ENCODE measurements at places on chromosomes 1 and 21. TPM values are rescaled to one million over a fixed set of nuclear protein-coding genes. Genes with fewer than 3 reads are reported as not detected.
A peak's percentile ranks its signal among the peaks of the same experiment; 100 is the strongest.

DNA sequence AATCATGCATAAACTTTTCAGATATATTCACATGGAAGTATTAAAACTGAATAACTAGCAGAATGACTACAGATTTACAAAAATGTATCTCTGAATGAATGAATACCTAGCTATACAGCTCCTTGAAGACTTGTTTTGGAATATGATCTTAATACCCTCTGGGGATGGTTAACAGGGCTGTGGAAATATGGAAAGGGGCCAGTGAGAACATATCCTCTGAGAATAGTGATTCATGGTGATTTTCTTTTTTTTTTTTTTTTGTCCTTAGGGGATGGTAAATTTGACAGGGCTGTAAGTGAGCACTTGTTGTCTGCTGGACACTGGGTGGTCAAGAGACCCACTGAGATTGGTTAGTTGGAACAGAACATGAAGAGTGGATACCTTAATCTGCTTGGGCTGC is 80.7 kb upstream of the HP1BP3 start:
- no peak for DNase-seq

DNA sequence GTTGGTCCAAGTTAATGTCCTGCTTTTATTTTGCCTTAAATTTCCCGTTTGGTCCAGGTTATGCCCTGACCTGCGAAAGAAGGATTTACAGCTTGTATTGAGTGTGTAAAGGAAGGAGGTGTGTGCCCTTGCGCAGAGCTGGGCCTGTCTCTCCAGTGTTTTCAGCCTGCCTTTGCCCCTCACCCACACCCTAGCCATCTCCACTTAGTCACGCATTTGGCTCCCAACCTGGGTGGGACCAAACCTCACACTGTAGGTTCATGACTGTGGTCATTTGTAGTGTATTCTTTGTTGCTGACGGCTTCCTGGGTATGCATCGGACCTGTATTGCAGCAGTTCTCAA is 572 bp upstream of the SRSF10 start:
- DNase-seq: no peak

DNA sequence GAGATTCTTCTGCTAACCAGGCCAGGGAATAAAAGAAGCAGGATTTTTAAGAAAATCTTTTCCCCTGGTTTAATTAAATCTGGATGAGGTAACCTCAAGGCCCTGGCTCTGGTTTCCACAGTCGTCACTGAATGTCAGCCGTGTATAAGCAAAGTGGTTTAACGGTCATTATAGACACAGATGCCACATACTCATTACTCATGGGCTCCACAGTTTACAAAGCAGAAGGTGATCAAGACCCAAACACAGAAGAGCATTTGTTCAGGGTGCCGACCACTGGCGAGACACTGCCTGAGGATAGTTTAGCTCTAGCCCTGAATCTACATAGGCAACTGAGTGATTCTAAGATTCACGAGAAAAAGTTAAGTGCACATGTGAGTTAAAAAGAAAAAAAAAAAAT is 27.8 kb upstream of the RAP1GAP start:
- no peak for DNase-seq

GRCh38 chr1:52814465-52814864 is 28.1 kb upstream of the ZYG11A start:
- no peak for DNase-seq

DNA sequence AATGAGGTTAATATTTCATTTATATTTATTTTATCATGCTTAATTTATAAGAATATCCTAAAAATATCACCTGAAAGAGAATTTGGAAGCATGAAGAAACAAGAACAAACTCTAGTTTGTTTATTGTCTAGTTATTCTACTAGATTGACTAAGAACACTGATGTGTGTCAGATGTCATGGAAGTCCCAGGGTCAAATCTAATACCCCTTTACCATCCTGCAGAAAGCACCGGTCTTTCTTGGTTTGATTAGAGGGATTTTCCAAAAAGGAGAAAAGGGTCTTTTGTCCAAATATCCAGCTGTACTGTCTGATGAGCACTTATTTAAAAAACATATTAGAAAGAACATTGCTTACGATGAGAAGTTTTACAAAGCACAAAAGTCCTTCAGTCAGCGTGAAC is 20.7 kb upstream of the CR2 start:
- DNase-seq: no peak

DNA sequence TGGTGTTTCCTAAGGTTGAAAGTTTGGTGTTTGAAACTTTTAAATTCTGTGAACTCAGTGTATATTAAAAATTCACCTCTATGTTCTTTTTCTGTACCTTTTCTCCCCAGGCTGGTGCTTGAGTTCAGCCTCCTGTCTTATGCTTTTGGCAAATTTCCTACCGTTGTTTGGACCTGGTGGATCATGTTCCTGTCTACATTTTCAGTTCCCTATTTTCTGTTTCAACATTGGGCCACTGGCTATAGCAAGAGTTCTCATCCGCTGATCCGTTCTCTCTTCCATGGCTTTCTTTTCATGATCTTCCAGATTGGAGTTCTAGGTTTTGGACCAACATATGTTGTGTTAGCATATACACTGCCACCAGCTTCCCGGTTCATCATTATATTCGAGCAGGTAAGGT is 24.9 kb upstream of the AXDND1 start:
- DNase-seq: no peak

DNA sequence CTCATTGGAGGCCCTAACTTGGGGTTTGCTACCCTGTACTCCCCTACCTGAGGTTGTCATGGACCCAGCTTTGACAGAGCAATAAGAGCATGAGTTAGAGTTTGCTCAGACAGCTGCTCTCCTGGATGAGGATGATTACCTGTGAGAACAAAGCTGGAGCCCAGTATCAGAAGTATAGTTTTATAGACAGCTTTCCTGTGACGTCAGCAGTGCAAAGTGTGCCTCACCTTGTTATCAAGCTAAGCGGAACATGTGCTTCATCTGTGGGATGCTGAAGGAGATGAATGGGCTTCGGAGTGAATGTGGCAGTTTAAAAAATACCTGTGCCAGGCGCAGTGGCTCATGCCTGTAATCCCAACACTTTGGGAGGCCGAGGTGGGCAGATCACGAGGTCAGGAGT is 5.4 kb upstream of the WDR47 start:
- DNase-seq: no peak

GRCh38 chr1:39979654-39980053 is 24.7 kb downstream of the MFSD2A start:
- DNase-seq: no peak

GRCh38 chr21:33871171-33871570 is 44.4 kb downstream of the ATP5PO start:
- no peak for DNase-seq

DNA sequence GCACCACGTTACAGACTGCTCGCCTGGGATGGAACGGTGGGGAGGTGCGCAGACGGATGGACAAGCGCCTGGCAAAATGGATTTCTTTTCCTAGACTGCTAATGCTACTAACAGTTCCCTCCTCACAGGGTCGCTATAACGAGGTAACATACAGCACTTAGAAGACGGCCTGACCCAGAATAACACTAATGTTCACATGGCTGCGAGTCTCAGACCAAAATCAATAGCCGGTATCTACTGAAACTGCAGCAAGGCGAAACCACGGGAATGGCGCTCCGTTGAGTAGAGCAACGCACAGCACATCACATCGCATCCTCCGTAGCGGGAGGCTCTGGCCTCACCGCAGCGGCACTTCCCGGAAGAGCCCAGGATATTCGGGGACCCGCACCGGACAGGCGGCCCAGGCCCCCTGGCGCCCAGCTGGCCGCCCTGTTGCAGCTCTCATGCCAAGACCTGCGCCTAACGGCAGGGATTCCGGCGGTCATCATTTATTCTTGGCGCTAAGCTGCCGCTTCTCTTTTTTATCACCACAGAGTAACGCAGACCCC is 46.6 kb downstream of the VPS26C start:
- DNase-seq: peak; percentile 32

GRCh38 chr1:81032374-81032773 is 768.4 kb upstream of the ADGRL2 start:
- DNase-seq: no peak

DNA sequence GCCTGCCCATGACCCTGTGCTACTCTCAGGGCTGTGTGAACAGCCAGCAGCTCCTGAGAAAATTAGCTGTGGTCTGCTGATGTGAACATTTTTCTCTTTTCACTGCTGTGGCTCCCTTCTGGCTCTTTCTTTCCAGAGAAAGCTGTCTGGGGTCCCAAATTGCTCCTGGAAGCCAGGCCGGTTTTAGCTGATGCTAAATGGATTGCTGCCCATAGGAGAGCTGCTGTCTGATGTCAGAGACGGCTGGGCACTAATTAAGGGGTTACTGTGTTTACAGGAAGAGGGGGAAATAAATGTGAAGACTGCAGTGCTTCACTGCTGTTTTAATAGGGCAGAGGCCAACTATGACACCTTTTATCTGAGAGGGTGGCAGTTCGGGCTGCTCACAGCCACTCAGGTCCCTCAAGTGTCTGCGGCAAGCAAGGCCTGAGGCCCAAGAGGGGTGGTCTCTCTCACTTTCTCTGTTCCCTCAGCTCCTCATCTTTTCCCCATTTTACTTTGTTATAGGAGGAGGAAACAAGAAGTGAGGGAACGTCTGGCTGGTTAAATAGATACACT is 106.0 kb upstream of the GNG12 start:
- DNase-seq: no peak

- DNase-seq: no peak
Measured at GRCh38 chr21:17708522-17709265, 96.0 kb upstream of the BTG3 start.

- no peak for DNase-seq
Measured at GRCh38 chr1:32727876-32728275, 25.3 kb upstream of the SYNC start.

GRCh38 chr1:38095454-38095931 is 48.9 kb upstream of the POU3F1 start:
- no peak for DNase-seq

DNA sequence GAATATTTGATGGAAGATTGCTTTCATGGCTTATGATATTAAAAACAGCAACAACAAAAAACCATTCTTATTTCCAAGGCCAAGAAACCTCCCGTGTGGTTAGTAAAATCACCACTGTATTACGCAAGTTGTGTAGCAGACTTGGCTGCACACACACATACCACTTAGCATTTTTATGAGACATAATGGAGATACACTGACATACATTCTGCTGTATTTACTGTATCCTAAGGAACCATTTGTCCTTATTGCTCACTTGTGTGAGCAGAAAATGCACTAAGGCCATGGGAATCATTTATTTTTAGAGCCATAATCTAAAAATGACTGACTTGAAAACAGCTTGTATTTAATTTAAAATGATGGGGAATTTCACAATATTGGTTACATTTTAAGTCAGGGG is 584 bp upstream of the C1orf141 start:
- DNase-seq: no peak

DNA sequence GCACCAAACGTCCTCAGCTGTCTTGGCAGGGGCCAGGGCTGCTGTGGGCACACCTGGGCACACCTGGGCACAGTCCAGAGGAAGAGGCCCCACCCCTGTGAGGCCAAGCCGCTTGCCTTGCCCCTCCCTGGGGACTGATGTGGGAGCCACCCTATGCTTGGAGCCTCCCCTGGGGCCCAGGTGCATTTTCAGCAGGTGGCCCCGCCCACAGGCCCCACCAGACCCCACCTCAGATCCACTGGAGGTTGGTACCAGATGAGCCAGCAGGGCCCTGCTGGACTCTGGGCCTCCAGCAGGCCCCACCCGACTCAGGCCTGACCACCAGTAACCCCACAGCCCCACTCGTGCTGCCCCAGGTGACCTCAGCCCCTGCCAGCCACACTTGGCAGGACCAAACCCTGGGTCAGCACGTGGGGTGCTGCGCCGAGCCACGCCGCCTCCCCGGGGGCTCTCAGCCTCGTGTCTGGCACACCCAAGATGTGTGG is 8.8 kb downstream of the SLC19A1 start:
- no peak for DNase-seq

DNA sequence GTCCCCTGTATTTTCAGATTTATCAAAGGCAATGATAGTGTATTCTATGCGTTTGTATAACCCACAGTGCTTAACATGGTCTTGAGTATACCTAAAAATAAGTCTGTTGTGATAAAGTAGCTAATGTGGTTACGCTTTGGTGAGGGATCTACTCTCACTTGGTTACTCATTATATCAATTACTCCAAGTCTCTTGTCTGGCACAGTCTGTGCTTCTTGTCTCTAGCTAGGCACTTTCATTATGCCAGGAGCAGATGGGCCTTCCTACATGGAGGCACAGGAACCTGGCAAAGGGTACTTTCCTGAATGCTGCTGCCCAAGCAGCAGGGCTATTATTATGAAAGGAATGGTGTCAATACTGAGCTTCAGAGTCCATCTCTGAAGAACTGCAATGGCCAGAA is 4.2 kb upstream of the PTPN22 start:
- no peak for DNase-seq

- DNase-seq: no peak
Measured at GRCh38 chr1:182811975-182812722, 22.6 kb downstream of the NPL start.

DNA sequence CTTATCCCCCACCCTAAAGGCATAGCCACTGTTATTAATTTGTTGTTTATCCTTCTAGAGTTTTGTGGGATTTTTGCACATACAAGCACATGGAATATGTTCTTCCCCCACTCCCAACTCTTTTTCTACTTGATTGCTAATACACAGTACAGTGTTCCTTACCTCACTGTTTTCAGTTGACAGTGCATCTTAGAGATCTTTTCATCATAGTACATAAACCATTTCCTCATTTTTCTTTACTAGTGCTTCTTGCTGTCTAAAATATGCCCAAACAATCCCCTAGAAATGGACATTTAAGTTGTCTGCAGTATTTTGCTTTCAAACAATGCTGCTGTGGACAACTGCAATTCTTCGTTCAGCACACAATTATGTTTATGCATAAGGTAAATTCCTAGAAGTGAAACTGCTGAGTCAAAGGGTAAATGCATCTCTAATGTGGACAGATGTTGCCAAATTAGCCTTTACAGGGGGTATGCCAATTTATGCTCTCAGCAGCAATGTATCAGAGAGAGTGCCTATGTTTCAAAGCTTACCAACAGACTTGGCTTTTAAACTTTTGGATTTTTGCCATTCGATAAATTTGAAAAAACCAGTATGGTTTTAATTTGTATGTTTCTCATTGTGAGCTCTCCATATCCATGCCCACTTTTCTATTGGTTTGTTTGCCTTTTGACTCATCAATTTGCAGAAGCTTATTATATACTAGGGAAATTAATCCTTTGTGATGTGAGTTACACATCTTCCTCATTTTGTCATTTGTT is 132.6 kb downstream of the MRPS6 start:
- peak; percentile 45 for DNase-seq

GRCh38 chr1:164589961-164590507 is 31.1 kb downstream of the PBX1 start:
- DNase-seq: no peak

GRCh38 chr1:21283524-21283923 is 6.7 kb downstream of the ECE1 start:
- DNase-seq: no peak

The SMYD2 gene
- total RNA-seq: 30.9 TPM

The LCE6A gene
- total RNA-seq: not detected

The PRPF38B gene
- total RNA-seq: 132 TPM

The SPRR1B gene
- total RNA-seq: not detected

The ESRRG gene
- total RNA-seq: not detected

The HES3 gene
- not detected for total RNA-seq

The SLC25A44 gene
- total RNA-seq: 21.3 TPM

The PFDN2 gene
- 48.0 TPM for total RNA-seq

The TMPRSS15 gene
- not detected for total RNA-seq

The KRTAP7-1 gene
- total RNA-seq: not detected

The FCER1A gene
- total RNA-seq: 1.5 TPM

The KCNE2 gene
- total RNA-seq: not detected

The WASF2 gene
- total RNA-seq: 175 TPM

The KIF21B gene
- total RNA-seq: 96.9 TPM

Measured in CD4-positive, CD25-positive, alpha-beta regulatory T cell (primary cell).